ENCODE measurements at places on chromosomes 7 and 10.

DNA sequence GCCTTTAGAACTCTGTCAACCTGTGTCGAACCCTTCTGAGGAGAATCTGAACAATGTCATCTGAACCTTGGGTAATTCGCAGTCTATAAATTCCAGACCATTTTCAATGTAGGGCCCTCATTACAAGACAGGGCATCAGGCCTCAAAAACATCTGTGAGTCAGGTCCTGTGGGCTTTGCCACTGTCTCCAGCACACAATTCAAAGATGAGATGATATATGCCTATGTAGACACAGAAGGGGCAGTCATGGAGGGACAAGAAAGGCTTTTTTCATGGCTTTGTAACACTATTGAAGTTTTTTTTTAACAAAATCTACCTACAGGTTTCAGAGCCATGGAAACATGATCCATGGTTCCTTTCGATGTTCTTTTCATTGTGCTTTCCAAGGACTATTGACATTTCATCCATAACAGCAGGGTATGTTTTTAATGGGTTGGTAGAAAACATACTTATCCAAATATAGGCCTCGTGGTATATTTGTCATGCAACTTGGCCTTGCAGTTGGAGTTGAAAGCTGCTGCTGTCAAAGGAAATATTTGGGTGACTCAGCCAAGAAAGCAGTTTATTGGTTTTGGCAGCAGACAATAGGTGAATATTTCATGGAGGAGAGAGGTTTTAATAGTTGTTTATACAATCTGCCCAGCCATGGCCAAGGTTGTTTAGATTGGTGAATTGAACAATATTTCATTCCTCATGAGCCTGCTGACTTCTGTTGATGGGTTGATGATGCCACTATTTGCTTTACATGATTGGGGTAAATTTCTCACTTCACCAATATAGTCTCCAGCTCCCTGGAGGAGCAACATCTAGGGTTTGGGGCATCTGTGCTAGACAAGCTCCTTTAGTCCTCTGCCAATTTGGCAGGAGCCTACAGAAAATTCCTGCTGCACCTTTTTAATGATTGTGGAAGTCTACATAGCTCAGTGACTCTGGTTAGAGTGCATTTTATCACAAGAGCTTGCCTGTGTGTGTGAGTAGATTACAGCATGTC lies 158.4 kb upstream of the TMEM72 start:
- DNase-seq = no peak

DNA sequence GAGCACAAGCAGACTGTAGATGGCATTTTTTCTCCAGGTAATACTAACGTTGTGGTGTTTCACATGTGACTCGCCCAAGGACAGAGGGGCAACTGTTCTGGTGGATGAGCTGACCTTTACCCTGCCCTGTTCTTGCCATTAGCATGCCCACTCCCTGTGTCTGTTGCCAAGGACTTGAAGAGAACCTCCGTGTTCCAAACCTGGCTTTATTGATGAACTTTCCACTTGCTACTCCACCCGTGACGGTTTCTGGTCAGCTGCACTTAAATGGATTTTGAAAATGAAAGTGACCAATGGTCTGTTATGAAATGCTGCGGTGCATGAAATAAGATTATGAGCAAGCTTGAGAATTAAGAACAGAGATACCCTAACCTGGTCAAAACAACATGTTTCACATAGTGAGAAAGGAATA lies 30.4 kb downstream of the LRRC4 start:
- no peak for DNase-seq

GRCh38 chr7:140902303-140902953 lies 22.3 kb downstream of the BRAF start:
- DNase-seq = no peak

GRCh38 chr10:21522631-21523406 lies 2.7 kb downstream of the SKIDA1 start:
- no peak for DNase-seq

GRCh38 chr10:102434394-102435132 lies 2.2 kb upstream of the CUEDC2 start:
- no peak for DNase-seq

DNA sequence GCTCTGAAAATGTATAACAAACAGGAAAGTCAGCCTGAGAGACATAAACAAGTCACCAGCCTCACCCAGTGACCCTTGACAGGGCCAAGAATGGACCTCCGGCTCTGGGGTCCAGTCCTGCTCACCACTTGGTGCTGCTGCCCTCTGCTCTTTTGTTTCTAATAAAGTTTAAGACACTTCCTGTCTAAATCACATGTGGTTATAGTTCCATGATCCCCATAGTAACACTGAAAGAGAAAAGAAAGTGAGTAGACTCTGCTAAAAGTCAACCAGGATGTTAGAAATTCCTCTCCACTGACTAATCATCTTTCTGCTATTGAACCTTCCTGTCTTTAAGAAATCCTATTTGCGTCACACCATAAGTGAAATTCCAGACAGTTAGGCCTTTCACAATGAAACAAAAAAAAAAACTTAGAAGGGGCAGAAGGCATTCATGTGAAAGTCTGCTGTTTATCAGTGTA lies 179.2 kb upstream of the BET1 start:
- no peak for DNase-seq
